8988T (cell line): ENCODE measurements at places on chromosomes 6 and 20.

- no peak for DNase-seq
Observed at GRCh38 chr6:11845664-11846577, 67.3 kb upstream of the ADTRP start.

DNA sequence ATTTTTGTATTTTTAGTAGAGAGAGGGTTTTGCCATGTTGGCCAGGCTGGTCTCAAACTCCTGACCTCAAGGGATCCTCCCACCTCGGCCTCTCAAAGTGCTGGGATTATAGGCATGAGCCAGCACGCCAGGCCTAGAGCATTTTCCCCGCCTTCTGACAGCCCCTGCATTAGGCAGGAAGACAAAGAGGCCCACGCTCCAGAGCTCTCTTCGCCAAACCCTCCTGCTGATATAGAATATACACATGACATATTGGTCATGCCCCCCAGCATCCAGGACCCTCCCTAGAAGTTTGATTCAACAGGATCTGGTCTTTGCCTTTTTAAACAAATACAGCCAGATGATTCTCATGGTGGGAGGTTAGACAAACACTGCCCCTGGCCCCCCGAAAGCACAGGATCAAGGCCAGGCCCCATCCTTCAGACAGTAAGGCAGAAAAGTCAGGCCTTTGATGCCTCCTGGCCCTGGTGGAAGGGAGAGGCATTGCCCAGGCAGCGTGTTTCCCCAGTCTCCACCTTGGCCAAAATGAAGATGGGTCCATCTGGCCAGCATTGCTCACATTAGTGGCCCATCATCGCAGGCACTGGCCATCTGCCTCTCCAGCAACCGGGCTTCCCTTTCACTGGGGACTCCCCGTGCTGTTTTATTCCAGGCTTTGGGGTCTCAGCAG is 4.4 kb downstream of the SULF2 start:
- DNase-seq: no peak

DNA sequence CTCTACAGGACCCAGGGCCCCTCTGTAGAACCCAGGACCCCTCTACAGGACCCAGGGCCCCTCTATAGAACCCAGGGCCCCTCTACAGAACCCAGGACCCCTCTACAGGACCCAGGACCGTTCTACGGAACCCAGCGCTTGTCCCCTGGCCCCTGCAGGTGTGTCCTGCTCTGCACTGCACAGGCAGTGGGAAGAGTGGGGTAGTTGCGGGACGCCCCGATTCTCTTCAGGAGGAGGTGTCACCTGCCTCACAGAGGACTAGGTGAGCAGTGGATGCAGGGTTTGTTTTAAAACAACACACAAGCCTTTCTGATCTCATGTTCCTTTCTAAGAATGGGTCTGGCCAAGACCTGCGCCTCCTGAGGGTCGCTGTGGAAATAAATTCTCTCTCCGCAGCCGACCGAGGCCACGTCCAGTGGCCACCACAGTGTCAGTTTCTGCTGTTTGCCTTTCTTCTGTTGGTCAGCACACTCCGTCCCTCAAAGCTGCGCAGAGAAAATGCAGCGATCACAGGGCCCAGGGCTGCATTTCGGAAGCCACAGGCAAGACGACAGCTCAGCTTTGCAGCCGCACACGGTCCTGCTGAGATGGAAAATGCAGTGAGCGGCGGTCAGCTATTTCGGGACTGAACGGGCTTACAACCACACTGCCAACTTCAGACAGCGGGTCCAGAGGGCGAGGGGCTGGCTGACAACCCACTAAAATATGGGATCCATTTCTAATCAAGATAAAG is 135.2 kb downstream of the DLL1 start:
- peak; percentile 1 for DNase-seq

DNA sequence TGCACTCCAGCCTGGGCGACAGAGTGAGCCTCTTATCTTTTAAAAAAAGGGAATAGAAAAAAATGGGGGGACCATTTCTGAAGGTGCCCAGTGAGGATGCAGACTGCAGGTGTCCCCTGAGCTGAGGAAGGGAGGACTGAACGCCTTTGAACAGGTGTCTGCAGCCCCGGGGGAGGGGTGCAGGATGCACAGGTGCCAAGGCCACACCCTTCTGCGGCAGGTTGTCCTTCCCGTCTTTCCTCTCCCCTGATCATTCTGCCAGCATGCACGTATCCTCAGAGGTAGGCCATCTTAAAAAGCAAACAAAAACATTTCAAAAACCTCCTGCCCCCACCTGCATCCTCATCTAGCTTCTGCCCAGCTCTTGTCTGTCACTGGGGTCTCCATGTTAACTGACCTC is 101.3 kb downstream of the MTHFD1L start:
- DNase-seq: no peak

- no peak for DNase-seq
Observed at GRCh38 chr6:52746213-52746612, 17.1 kb downstream of the GSTA2 start.
